ENCODE measurements at places on chromosomes 12 and 14. TPM values are rescaled to one million over a fixed set of nuclear protein-coding genes. Genes with fewer than 3 reads are reported as not detected.
A peak's percentile ranks its signal among the peaks of the same experiment; 100 is the strongest.

Gene PRPH
- not detected for total RNA-seq

Gene KRT74
- not detected for total RNA-seq

Gene RNFT2
- 14.9 TPM for total RNA-seq

GRCh38 chr14:76268047-76268431 is 107.9 kb upstream of the ESRRB start:
- DNase-seq, result no peak

- DNase-seq, result no peak
Measured at GRCh38 chr14:58275527-58276190, 22.7 kb upstream of the ARID4A start.

- no peak for DNase-seq
Measured at GRCh38 chr14:74134484-74134883, 49.7 kb downstream of the LIN52 start.

GRCh38 chr14:69316449-69317101 is 56.6 kb downstream of the GALNT16 start:
- DNase-seq, result no peak

- no peak for DNase-seq
Measured at GRCh38 chr12:49564686-49565405, 3.1 kb downstream of the MCRS1 start.

GRCh38 chr12:93852173-93852591 is 175.0 kb downstream of the CRADD start:
- no peak for DNase-seq

- no peak for DNase-seq
Measured at GRCh38 chr14:67668559-67668958, 5.9 kb downstream of the VTI1B start.

GRCh38 chr12:131454418-131455217 is 256.3 kb upstream of the SFSWAP start:
- DNase-seq, result peak; percentile 59

DNA sequence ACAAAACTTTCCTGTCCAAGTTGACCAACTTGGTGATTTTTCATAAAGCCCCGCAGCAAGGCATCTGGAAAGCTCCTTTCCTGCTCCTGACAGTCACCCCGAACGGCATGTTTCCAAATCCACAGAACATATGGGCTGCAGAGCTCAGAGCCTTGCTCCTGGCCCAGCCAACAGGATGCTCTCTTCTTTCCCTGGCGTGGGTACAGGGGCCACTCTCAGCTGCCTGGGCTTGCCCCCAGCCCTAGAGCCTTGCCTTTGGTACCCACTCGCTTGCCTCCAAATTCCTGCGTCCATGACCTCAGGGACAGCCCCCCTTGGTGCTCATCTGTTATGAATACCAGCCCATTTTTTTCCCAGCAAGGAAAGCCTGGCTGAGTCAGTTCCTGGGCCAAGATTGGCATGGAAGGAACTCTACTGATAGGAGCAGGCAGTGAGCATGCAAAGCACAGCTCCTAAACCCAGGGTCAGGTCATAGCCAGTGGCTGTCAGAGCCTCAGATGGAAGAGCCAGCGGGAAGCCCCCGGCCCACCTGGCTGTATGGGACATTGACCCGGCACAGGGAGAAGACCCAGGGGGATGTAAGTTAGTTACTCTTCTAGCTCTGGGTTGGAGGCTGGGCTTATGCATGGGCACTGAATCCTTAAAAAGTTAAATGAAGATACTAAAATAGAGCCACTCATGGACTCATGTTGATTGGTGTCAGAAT is 105.3 kb upstream of the RTL1 start:
- no peak for DNase-seq

DNA sequence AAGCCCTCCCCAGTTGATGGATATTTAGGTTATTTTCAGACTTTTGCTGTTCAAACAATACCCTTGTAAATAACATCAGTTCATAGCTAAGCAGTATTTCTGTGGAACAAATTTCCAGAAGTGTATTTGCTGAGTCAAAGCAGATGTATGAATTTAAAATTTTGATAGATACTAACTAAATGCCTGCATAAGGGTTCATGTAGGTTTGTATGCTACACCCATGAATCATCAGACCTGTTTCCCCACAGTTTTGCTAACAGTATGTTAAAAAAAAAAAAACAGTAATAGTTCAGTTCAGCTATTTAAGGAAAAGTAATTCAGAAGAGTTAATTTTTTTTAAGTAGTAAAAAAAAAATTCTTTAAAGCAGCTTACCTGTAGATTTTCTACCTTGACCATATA is 236.1 kb upstream of the DIO2 start:
- no peak for DNase-seq

- DNase-seq, result no peak
Measured at GRCh38 chr12:105431537-105432100, 101.1 kb downstream of the C12orf75 start.

- no peak for DNase-seq
Measured at GRCh38 chr14:95686935-95687334, 709 bp downstream of the TCL1B start.

GRCh38 chr12:48220701-48221100 is 17.6 kb upstream of the OR10AD1 start:
- DNase-seq, result no peak

GRCh38 chr14:101836135-101836534 is 74.6 kb downstream of the PPP2R5C start:
- DNase-seq, result no peak

Data from activated naive CD4-positive, alpha-beta T cell treated with anti-CD3 and anti-CD28 coated beads, Interleukin-2, amount 50 U/mL, for 72 hours (primary cell).